Activated CD8-positive, alpha-beta memory T cell treated with anti-CD3 and anti-CD28 coated beads for 1 hour (primary cell): ENCODE measurements at places on chromosomes 4 and X.

DNA sequence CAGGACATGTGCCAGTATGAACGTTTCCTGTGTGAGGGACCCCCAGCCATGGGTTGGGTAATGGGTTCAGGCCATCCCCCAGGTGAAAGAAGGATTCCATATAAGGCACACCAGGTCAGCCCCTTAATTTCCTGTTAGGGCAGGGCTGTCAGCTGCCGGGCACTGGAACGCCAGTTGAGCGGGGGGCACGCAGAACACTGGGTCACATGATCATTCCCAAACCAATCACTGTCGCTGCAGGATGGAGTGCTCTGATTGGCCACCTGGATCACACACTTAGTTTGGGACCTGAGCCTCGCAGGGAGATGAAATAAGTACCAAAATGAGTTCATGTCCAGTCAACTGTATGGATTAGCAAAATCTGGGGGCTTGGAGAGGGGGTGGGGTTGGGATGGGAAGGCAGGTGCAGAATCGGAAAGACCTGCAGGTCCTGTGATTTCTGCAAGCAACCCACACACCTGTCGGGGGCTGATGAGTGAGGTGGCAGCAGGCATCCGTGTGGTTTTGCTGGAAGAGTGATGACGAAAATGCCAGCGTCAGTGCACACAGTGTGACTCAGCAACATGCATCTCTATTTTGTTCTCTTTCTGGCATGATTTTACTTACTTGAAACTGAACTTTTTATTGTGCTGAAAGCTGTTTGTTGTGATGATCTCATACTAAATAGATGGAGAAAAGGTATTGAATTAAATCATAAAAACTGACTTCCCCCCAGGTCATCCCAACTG is 32.2 kb downstream of the RNF212 start:
- DNase-seq = no peak

DNA sequence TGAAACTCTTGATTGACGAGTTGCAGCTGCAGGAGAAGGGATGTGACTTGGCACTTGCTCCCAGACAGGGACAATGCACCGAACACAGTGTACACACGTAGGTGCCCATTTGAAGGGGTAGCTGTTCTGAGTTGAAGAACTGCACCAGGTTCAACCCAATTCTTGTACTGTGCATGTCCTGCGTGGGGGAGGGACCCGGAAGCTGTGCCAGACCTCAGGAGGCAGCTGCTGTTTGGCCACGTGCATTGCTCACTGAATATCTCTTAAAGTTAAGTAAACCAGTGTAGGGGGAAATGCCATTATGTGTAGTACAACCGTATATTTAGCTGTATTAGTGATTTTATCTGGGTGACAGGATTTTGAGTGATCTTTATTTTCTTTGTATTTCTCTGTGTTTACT is 12.0 kb upstream of the RBBP7 start:
- no peak for DNase-seq

GRCh38 chr4:147723326-147723725 is 8.6 kb upstream of the ARHGAP10 start:
- no peak for DNase-seq

- DNase-seq = no peak
Observed at GRCh38 chrX:46758163-46758955, 559 bp downstream of the SLC9A7 start.

DNA sequence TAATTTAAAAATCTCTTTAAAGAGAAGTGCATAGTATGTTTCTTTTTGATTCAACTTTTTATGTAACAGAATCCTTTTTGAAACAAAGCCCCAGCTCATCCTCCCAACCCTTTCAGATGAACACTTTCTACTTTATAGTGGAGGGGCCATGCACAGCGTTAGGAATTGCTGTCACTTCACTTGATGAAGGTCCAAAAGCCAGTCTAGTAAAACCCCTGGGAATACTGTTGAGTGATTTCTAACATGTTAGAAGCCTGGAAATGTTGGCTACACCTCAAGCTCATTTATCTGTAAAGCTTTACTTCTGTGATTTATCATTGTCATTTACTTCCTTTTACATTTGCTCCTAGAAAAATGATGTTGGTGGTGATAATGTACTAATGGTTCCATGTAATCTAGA is 1608.9 kb upstream of the TENM3 start:
- DNase-seq = no peak

DNA sequence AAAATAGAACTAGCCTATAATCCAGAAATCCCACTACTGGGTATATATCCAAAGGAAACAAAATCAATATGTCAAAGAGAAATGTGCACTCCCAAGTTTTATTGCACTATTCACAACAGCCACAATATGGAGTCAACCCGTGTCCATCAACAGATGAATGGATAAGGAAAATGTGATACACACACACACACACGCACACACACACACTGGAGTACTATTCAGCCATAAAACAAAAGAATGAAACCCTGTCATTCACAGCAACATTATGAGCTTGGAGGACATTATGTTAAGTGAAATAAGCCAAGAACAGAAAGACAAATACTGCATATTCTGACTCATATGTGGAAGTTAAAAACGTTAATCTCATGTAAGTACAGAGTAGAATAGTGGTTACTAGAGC is 5.8 kb upstream of the FHL1 start:
- DNase-seq = no peak

DNA sequence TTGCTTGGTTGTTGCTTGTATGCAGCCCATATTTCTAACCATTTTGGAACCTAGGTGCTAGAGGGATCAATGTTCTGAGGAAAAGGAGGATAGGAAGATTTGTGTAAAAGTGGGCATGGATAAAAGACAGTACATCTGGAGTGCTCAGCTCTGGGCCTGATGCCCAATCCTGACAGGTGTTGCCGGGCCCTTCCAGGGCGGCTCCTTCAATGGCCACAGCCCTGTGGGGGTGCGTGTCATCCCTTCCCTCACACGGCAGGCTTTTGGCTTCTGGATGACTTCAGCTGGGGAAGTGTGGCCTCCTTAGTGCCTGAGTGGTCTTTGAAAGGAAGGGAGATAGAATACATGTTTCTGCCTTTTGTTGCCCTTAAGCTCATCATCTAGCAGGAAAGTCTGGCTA is 47.2 kb downstream of the NELFA start:
- DNase-seq = no peak

GRCh38 chr4:77021614-77022089 is 54.1 kb downstream of the CCNI start:
- DNase-seq = no peak

DNA sequence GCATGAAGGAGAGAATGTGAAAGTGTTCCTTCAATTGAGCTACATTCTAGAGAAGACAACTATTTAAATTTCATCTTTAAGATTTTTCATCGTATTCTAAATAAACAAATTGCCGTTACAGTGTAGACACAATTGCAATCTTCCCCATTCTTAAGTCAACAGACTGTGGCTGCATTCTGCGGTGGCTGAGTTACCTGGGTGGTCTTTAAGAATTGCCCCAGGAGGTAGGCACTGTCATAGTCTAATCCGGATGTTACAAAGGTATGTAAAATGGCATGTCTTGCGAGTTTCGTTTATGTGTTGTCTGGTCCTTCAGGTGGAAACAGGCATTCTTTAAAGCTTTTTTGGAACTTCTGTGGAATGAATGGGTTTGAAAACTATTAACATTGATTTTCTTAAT is 586.1 kb upstream of the PITX2 start:
- DNase-seq = no peak
